ENCODE measurements at places on chromosomes 3 and 15. TPM values are rescaled to one million over a fixed set of nuclear protein-coding genes. Genes with fewer than 3 reads are reported as not detected.

The CFAP100 gene
- polyA plus RNA-seq = not detected

The RBPMS2 gene
- polyA plus RNA-seq = not detected

- no peak for DNase-seq
Measured at GRCh38 chr15:90097475-90097874, 4.8 kb downstream of the IDH2 start.

DNA sequence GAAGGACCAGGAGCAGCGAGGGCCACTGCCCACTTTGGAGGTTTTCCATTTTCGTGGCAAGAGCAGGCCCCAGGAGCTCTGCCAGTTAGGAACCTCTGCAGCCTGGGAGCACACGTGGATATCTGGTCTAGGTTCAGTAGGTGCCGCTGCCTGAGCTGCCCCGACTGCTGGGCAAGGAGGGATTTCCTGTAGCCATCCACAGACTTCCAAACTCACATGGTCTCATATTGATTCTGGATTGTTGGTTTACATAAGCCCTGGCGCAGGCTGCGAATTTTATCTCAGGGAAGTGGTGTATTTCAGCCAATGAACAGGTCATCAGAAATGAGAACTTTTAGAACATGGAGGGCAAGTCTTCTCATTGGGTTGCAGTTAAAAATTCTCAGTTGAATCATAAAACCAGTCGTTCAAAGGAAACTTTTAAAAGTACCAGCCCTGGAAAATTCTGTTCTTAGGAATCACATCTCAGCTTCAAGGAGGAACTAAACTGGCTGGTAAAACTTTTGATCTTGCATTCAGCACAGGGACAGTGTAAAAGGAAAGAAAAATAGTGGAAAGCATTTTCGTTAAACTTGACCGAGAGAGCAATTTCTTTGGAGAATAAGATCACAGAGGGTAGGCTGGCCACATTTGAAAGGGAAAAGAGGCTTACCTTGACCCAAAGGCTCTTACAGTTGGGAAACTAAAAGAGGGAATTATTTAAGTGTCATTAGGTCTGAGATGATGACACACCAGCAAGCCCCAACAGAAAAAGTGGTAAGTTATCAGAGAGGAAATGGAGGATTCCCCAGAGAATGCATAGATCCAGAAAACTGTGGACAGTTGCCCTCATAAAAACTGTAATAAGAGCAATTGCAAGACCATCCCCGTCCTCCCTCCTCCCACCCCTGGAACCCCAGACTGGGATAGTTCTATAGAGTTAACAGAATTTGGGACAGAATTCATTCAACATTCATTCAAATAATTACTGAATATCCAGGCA is 6.4 kb upstream of the RTP3 start:
- DNase-seq = no peak

DNA sequence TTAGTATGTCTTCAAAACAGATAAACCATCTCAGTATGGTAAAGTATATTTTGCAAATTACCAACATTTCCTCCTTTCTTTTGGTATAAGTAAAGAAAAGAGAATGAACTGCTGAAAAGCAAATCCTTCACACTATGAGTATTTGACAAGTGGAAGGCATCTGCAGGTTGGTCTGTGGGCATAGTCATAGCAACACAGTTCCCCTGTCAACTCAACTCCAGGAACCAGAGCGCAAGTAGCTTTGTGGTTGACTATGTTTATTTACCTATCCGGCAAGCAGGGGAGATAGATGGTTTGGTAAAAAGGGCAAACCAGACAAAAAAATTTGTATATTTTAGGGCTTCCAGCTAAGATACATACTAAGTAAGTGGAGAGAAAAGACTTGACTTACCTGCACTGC is 88.3 kb upstream of the PPIB start:
- DNase-seq = no peak

GRCh38 chr15:51718219-51718618 is 19.2 kb downstream of the LYSMD2 start:
- DNase-seq = no peak

DNA sequence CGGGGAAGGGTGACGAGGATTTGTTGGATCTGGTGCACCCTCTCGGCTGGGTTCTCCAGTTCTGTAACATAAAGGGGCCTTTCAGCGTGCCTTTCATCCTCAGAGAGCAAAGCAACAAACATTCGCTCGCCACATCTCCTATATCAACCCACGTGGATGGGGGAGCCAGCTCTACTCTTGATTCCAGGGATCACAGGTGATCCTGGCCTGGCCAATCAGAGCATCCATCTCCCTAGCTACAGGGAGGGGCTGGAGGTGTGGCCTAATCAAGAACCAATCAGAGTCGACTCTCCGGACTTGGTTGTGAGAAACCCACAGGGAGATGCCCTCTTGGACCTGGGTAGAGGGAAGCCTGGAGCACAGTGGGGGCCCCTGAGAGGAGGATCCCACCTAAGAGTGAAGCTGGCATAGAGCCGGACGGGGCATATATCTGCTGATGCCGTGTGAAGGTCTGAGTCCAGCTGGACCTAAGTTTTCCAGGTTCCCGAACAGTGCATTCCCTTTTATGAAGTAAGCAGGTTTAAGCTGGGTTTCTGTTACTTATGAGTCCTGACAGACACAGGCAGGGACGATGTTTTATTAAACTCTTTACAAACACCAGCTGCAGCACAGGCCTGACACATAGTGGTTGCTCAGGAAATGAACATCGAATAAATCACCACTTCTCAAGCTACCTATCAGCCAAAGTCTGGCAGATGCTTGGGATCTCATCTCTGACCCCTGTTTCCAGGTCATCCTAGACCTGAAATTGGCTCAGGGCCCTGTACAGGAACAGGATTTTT is 50.7 kb upstream of the RAD18 start:
- DNase-seq = no peak

All from foreskin keratinocyte (primary cell).